ENCODE measurements at places on chromosomes 3 and 15. TPM values are rescaled to one million over a fixed set of nuclear protein-coding genes. Genes with fewer than 3 reads are reported as not detected.

DNA sequence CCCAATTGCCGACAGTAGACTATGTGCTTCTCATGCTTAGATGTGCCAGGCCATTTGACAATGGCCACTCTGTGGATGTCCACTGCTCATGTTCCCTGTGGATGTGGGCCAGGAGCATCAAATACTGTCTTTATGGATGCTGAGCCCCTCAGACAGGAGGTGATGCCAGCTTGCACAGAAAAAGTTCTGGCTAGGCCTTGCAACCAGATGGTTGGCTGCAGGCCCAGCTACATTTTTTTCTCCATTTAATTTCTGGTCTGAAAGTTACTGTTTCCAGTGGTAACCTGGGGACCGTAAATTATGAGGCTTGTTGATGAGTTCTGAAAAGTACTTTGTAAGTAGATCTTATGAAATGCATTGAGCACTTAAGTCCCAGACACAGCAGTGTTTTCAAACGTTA lies 228.5 kb downstream of the CHL1 start:
- no peak overlapping the region for H3K27ac ChIP-seq
- no peaks in the 10 kb centered on the region for H3K27me3 ChIP-seq
- no peak for DNase-seq
- no peak overlapping the region for H3K4me3 ChIP-seq
- H3K36me3 ChIP-seq: no peaks in the 10 kb centered on the region

- DNase-seq: no peak
- H3K36me3 ChIP-seq: peaks cover 2% of the 10 kb centered on the region
- peaks cover 7% of the 10 kb centered on the region for H3K27me3 ChIP-seq
- no peak overlapping the region for H3K4me3 ChIP-seq
Measured at GRCh38 chr15:65198571-65198970, 12.7 kb downstream of the CILP start.

- H3K4me1 ChIP-seq: peaks cover 13% of the 10 kb centered on the region
- DNase-seq: no peak
- H3K27ac ChIP-seq: no peak overlapping the region
- no peak overlapping the region for H3K4me3 ChIP-seq
- H3K36me3 ChIP-seq: peaks cover 2% of the 10 kb centered on the region
Measured at GRCh38 chr3:67000009-67000408, 1.9 kb downstream of the KBTBD8 start.

DNA sequence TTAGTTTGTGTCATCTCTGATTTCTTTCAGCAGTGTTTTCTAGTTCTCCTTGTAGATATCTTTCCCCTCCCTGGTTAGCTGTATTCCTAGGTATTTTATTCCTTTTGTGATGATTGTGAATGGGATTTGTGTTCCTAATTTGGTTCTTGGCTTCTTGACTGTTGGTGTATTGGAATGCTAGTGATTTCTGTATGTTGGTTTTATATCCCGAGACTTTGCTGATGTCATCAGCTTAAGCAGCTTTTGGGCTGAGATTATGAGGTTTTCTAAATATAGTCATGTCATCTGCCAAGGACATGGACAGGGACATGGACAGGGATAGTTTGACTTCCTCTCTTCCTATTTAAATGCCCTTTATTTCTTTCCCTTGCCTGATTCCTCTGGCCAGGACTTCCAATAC lies 35.8 kb downstream of the MYO9A start:
- H3K4me3 ChIP-seq: no peak overlapping the region
- no peaks in the 10 kb centered on the region for H3K36me3 ChIP-seq
- H3K4me1 ChIP-seq: peaks cover 20% of the 10 kb centered on the region
- H3K27me3 ChIP-seq: no peaks in the 10 kb centered on the region

DNA sequence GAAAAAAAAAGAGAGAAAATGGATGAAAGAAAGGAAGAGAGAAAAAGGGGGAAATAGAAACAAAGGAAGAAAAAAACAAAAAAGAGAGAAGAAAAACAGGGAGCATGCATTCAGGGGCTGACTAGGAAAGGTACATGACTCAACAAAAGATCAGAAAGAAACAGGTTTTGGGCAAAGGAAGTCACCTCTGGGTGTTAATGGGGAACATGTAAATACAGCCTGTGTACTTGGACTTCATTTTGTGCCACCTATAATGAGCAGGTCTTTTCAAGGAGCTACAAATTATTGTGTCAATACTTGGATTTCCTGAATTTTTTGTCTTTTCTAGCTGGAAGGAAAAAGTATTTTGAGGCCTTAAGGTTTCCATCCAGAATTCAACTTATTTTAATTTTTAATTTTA lies 53.4 kb upstream of the CCDC50 start:
- H3K27ac ChIP-seq: no peak overlapping the region
- no peaks in the 10 kb centered on the region for H3K36me3 ChIP-seq
- no peak for DNase-seq

GRCh38 chr3:31009881-31010280 lies 115.4 kb upstream of the GADL1 start:
- no peak overlapping the region for H3K27ac ChIP-seq
- H3K27me3 ChIP-seq: no peaks in the 10 kb centered on the region
- no peak for DNase-seq

GRCh38 chr3:40714771-40715345 lies 190.1 kb downstream of the ZNF621 start:
- H3K27me3 ChIP-seq: peaks cover 3% of the 10 kb centered on the region
- H3K4me1 ChIP-seq: peaks cover 7% of the 10 kb centered on the region
- no peak overlapping the region for H3K4me3 ChIP-seq
- H3K36me3 ChIP-seq: peaks cover 3% of the 10 kb centered on the region
- H3K27ac ChIP-seq: no peak overlapping the region
- no peak for DNase-seq

GRCh38 chr15:74838746-74839525 lies 4.0 kb downstream of the ULK3 start:
- no peak overlapping the region for H3K4me3 ChIP-seq
- H3K4me1 ChIP-seq: peaks cover 22% of the 10 kb centered on the region

DNA sequence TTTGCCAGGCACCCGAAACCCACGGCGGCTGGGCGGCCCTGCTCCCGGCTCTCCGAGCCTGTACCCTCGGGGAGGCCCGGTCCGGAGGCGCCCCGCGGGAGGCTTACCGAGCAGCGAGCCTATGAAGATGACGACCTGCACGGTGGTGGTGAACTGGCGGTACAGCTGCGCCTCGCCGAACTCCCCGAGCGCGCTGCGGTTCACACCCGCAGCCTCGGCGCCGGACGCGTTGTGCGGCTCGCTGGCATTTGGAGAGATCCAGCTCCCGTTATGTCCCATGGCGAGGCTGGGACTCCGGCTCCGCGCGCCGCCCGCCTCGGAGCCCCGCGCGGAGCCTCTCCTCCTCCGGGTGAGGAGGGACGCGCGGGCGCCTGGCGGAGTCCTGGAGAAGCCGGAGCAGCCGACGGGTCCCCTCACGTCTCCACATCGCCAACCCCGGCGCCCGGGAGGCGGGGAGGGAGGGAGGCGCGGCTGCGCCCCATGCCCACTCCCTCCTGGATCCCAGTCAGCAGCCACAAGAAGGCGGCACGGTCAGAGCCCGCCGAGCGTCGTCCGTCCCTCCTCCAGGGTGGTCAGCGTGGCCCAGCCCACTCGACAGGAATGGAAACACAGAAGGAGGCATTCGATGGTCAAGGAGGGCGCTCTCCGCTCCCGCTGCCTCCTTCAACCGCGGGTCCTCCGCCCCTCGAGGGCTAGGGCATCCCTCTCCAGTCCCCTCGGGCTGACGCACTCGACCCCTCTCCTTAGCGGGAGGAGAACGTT lies at the start of gene GPR176:
Gene GPR176, minus strand, starts transcription at position 519 of the 762 bp plus-strand sequence. Its CDS starts 240 bp downstream, at position 279.
- H3K36me3 ChIP-seq: no peaks in the 10 kb centered on the region
- peak within 1 kb of the TSS; percentile 86 for H3K4me3 ChIP-seq
- peaks cover 32% of the 10 kb centered on the region for H3K4me1 ChIP-seq

- peaks cover 9% of the 10 kb centered on the region for H3K4me1 ChIP-seq
- H3K4me3 ChIP-seq: peak within 1 kb of the TSS; percentile 59
- no peak within 1 kb of the TSS for H3K27ac ChIP-seq
- DNase-seq: no peak
Measured at GRCh38 chr3:151460774-151461450, at the start of gene IGSF10. TSS of gene IGSF10 (minus strand) at chr3:151461061. CDS start at chr3:151458709, 2,352 bp downstream.

DNA sequence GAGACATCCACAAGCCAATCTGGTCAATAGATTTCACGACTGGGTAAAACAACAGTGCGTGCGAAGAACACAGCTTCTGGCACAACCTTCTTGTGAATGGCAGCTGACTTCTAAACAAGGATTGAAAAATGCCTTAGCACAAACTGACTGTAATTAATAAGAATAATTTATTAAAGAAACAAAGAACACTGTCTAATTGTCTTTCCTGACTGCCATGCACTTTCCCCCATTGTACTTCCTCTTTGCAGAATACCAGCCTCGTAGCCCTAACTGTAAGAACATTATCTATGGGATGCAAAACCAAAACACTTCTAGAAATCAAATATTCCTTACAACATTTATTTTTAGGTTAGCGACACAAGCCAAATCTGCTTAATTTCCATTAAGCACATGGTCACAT lies 6.5 kb downstream of the FOXP1 start:
- peak overlapping the region; percentile 84 for H3K4me3 ChIP-seq
- H3K27ac ChIP-seq: peak overlapping the region; percentile 99
- no peak for DNase-seq
- peaks cover 10% of the 10 kb centered on the region for H3K36me3 ChIP-seq

DNA sequence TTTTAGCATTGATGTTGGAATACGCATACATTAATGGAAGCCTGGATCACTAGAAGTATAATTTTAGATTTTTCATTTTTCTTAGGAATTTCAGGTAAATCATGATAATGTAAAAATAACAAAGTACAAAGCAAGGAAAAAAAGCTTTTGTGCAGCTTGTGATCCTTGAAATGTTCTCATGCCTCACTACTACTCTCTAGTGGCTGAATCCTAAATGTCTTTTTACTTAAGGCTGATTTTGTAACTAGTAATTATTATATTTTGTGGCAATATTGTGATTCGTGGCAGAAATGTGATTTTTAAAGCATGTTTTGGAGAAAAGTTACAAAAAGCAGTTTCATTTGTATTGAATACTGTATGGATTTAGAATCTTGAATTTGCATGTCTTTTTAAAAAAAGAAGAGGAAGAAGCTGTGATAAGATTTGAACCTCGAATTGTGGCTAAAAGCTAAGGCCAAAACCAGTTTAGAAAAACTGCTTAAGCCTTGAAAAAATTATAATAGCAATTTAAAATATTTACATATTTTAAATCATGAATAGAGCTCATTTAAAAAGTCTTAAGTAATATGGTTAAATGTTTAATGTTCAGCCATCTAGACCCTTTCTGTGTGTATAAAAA lies 39.0 kb downstream of the U2SURP start:
- peaks cover 2% of the 10 kb centered on the region for H3K4me1 ChIP-seq
- peaks cover 12% of the 10 kb centered on the region for H3K36me3 ChIP-seq
- H3K4me3 ChIP-seq: no peak overlapping the region
- DNase-seq: no peak
- H3K27ac ChIP-seq: no peak overlapping the region

GRCh38 chr15:80567721-80568157 lies 127.4 kb upstream of the ABHD17C start:
- H3K27ac ChIP-seq: peak overlapping the region; percentile 33
- no peak for DNase-seq
- no peaks in the 10 kb centered on the region for H3K27me3 ChIP-seq
- H3K4me3 ChIP-seq: no peak overlapping the region
- peaks cover 40% of the 10 kb centered on the region for H3K4me1 ChIP-seq

DNA sequence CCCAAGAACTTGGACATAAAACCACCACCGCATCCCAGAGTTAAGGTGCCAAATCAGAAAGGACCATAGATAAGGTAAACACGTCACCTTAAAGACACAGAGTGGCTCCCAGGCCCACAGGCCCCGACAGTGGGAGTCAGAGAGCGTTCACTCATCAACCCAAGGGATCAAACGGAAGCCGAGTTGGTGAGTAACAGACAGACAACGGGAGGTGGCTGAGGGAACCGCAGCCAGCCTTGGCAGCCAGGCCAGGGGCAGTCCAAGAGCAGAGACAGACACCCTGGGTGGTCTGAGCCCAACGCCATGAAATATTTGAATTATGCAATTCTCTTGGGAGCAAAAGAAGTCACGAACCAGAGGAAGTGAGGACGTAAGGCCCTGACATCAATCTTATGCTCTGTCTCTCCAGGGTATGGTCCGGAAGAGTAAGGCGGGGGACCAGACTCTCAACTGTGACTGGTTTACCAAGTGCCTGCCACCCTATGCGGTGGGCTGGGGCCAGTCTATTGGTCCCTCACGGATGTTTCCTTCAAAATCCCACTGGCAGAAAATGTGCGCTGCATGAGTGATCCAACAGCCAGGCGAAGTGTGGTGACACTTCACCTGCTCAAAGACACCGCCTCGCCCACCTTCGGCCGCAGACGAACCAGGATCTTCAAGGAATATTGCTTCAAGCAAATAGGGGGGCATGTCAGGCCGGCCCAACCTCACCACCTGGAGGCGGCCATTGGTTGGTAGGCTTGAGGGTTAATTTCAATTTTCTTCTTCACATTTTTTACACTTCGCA lies 34.3 kb downstream of the TMEM44 start:
- H3K4me1 ChIP-seq: peaks cover 30% of the 10 kb centered on the region
- H3K27ac ChIP-seq: peak overlapping the region; percentile 67
- H3K36me3 ChIP-seq: peaks cover 18% of the 10 kb centered on the region

DNA sequence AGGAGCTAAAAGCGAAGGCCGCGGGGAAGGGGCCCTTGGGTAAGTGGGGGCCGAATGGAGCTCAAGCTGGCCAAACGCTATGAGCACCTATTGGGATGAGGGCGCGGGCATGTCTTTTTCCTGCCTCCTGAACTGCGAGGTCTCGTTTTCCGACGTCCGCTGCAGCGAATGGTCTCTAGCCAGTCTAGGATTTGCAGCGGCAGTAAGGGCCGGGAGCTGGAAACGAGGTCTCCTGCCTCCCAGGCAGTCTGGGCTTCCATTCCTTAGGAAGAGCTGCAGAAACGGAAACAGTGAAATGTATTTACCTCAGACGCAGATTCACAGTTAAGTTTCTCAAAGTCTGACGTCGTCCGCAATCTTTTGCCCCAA lies 517 bp downstream of the TMA7 start:
- peaks cover 35% of the 10 kb centered on the region for H3K4me1 ChIP-seq
- H3K27ac ChIP-seq: peak overlapping the region; percentile 93
- H3K27me3 ChIP-seq: no peaks in the 10 kb centered on the region
- peak overlapping the region; percentile 92 for H3K4me3 ChIP-seq

DNA sequence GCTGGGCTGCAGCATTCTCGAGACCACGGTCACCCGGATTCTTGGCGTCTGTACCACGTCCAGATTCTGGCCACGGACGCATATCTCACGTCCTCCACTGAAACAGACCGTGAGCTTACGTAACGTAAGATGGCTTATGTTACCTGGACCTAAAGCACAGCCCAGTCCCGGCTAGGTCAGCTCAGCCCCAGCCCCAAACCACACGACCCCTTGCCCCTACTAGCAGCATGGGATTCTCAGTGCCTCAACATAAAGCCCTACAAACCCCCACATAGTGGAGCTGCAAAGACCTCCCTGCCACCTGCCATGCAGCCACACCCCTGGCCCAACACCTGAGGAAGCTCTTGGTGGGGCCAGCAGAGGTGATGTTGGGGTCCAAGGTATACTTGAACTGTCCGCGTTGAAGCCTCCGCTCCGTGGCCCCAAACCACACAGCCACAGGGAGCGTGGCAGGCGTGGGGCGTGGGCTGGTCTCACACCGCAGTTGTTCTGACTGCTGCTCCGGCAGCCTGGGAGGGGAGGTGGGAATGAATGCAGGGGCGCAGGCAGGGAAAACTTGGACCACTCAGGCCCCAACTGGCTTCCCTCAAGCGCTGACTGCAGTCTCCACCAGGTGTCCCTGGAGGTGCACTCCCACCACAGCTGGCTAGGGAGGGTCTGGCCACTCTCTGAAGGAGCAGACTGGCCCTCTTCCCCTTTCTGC lies 14.5 kb downstream of the PLXNB1 start:
- no peak overlapping the region for H3K27ac ChIP-seq
- peaks cover 46% of the 10 kb centered on the region for H3K36me3 ChIP-seq
- no peaks in the 10 kb centered on the region for H3K27me3 ChIP-seq
- peak; percentile 64 for DNase-seq

GRCh38 chr3:73680391-73681095 lies 55.8 kb upstream of the PDZRN3 start:
- no peak for DNase-seq
- no peak overlapping the region for H3K27ac ChIP-seq
- peaks cover 9% of the 10 kb centered on the region for H3K4me1 ChIP-seq
- H3K36me3 ChIP-seq: no peaks in the 10 kb centered on the region

Gene CCR8
- total RNA-seq: not detected

All from chondrocyte (in vitro differentiated cells).